Cerebellar cortex (tissue), 1 donor: ENCODE measurements at places on chromosomes 3 and 15.

DNA sequence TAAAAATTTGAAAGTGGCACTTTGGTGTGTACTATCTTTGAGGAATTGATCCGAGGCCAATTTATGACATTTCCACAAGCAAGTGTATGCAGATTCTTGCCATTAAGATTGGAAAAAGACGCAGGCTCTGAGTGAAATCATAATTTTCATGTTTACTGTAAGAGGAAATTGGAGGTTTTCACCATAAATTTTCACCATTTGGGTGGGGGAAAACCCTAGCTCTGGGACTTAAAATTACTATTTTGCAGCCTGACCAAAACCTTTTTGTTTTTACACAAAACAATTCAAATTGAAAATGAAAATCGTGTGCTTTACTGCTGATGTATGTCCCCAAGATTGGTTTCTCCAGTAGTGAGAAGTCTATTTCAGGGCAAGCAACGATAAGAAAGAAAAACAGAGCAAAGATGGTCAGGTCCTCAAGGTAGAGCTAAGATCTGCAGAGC is 282.6 kb downstream of the FOXP1 start:
- DNase-seq = no peak

GRCh38 chr3:155853214-155854140 is 750 bp downstream of the SLC33A1 start:
- DNase-seq = no peak

DNA sequence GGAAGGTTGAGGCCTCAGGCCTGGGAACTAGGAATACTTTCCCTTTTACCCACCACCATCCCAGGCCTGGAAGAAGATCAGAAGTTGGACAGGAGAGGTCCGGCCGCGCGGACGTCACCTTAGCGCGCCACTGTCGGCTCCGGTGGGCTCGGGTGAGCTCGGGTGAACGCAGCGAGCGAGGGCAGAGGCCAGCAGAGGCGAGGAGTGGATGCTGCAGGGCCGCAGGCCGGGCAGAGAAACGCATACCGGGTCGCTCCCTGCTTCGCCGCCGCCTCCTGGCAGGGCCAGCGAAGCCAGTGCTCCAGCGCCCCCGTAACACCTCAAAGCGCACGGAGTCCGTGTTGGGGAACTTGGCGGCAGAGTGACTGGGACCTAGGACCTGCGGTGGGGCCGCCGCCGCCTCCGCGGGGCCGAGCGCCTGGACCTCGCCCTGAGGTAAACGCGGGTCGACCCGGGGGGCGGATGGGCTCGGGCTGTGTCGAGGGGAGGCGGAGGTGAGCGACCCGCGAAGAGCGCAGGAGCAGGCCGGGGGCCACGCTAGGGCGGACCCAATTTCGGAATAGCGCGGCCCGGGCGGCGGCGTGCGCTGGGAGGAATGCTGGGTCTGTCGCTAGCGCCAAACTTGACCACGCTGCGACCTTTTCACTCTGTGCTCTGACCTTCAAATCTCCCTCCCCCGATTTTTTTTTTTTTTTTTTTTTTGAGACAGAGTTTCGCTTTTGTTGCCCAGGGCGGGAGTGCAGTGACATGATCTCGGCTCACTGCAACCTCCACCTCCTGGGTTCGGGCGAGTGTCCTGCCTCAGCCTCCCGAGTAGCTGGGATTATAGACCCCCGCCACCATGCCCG is 1.6 kb downstream of the CYP11A1 start:
- DNase-seq = no peak

- no peak for DNase-seq
These were observed 405.8 kb upstream of the SUCLG2 start for GRCh38 chr3:68060191-68060590.

DNA sequence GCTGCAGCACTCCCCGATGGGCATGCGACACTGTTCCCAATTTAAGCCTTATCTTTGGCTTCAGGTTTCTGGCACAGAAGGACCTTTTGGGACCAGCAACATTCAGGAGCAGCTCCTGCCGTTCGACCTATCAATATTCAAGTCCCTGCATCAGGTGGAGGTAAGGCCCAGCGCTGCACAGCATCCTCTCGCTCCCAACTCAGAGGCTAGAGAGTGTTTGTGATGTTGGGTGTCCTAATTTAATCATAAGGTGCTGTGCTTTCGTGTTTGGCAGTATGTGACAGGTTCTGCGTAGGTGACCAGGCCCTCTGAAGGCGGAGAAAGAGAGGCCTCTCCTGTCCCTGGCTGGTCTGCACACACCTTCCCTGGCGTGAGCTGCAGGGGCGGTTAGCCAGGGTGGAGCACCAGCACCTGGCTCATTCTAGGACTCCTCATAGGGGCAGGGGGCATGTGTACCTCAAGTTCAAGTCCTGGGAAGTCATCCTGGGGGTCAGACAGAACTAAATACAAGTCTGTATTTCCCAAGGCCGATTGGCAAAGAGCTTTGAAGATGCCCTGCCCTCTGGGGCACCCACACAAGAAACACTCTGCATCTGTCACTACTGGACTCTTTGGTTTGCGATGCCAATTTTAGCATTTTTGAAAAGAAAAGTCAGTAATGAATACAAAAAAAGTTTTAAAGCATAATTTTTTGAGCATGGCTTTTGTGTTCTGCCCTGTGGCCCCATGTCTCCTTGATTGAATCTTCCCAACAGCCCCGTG is 17.0 kb downstream of the NISCH start:
- no peak for DNase-seq

- no peak for DNase-seq
These were observed 342.0 kb upstream of the CTDSPL start for GRCh38 chr3:37519661-37520060.

GRCh38 chr3:106183762-106184391 is 315.1 kb upstream of the CBLB start:
- no peak for DNase-seq

DNA sequence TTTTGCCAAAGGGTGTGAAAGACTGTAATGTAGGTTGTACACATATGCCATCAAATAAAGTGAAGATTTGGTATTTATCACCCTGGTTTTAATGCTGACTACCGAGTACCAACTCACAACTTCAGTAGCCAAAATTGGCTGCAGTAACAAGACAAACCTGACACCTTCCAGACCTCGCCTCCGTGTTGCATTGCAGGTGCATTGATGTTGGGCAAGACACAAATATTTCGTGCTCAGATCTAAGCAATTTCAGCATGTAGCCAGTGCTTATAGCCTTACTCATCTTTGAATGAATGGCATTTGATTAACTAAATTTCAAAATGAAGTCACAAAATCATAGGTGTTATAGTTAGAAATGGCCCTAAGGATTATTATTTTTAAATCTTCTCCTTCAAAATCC is 400.2 kb downstream of the SOX2 start:
- no peak for DNase-seq

- no peak for DNase-seq
These were observed 4.8 kb upstream of the RFX7 start for GRCh38 chr15:56248311-56248992.

DNA sequence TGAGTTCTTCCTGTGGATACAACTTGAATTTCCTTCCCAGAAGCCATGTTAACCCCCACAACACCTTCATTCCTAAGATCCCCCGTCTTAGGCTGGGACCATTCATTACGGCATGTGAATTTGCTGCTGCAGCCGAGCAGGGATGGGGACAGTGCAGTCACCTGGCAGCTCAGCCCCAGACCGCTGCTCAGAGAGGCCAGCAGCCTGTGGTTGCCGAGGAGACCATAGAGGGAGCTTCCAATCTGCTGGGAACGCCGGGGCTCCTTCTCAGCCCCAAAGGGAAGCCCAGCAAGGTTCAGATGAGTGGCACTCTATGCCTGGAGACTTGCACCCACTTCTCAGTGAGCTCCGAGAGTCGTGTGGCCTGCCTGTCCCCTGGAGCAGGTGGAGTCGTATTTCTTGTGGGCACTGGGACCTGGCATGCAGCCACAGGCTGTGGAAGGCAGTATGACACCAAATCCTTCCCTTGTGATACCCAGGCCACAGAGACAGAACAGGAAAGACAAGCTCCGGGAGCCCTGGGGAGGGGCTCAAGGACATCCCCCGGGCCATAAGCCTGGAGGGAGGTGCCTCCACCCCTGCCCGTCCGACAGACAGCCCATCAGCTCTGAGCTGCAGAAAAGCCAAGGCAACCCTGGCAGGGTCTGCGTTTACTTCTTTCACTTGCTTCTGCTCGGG is 167.3 kb downstream of the FAM43A start:
- DNase-seq = no peak

DNA sequence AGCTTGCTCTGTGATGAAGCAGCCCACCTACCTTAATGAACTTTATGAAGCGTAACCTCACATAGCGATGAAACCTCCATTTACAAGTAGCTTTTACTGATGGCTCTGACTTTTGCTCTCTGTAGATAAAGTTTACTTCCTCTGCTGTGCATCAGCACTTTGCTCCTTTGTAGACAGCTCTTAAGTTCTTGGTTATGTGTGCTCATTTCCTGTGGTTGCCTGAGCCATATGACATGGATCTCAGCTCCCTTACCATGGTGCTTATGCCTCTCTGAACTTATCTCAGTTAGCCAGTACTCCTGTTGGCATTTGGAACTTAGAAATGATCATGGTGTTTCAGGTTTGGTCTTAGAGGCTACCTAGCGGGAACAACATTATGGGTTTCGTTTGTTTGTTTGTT is 7.8 kb downstream of the MFSD1 start:
- no peak for DNase-seq

DNA sequence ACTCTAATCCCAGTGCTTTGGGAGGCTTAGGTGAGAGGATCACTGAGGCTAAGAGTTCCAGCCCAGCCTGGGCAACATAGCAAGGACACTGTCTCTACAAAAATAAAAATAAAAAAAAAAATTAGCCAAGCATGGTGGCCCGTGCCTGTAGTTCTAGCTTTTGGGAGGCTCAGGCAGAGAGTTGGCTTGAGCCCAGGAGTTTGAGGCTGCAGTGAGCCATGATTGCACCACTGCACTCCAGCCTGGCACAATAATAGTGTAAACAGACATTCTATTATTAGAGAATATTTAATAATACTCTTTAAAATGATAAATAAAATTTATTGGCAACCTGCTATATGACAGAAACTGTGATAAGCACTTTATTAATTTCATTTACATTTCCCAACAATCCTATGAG is 908.9 kb downstream of the TUSC7 start:
- DNase-seq = no peak

GRCh38 chr15:48858401-48858800 is 19.5 kb upstream of the EID1 start:
- DNase-seq = no peak

GRCh38 chr3:28109829-28110228 is 131.6 kb upstream of the CMC1 start:
- DNase-seq = no peak

GRCh38 chr15:64844576-64845145 is 2.9 kb downstream of the PLEKHO2 start:
- no peak for DNase-seq

DNA sequence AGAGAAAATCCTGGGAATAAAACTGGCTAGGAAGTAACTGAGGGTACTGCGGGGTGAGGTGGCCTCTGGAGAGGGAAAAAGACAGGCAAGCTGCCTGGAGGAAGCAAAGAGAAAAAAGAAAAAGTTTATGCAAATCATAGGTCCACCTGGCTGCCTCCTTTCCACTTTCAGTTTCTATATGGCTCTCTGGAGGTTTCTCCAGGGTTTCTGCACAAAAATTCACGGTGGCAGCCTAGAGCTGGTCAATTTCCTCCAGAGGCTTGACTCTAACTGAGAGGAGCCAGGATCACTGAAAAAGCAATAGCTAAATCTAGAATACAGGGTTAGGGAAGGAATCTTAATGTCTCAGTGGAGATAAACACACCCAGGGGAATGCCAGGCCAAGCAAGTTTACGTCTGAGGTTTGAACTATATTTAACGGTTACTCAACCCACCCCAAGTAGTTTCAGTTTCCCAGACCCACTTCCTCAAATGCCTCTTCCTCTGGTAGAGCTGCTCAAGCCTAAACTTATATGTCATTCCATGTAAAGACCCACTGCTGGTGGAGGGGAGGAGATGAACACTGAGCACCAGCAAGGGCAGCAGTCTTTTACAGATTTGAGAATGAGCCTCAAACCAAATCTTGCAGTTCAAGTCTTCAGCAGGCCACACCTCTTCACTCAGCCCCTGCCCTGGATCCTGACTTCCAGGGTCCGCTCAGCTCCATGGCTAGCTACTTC is 5.7 kb downstream of the LYSMD2 start:
- no peak for DNase-seq

DNA sequence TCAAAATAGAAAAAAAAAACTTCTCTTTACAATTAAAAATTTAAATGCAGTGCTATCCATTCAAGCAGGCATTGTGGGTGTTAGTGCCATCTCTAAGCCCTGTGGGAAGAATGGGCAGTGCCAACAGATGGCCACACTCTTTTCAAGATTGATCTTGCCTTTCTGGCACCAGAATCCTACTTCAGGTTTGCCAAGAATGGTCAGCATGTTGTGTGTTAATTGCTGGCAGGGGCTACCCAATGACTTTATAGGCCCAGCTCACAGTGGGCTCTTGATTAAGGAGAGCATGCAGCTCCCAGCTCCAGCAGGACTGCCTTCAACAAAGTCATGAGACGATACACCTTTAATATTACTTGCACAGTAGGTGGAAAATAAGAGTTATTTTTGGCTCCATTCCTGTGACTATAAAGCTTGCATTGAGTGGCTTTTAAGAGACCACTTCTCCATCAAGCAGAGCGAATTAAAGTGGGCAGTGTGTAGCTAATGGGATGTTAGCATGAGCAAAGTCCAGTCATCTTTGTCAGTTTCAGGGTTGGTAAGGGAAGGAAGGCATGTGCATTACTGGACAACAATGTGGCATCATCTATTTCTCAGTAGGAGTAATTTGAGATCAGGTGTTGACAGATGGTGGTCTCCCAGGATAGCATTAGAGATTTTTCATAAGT is 476.8 kb downstream of the C3orf38 start:
- no peak for DNase-seq

- no peak for DNase-seq
These were observed 75.7 kb upstream of the KLHL25 start for GRCh38 chr15:85870216-85871014.

DNA sequence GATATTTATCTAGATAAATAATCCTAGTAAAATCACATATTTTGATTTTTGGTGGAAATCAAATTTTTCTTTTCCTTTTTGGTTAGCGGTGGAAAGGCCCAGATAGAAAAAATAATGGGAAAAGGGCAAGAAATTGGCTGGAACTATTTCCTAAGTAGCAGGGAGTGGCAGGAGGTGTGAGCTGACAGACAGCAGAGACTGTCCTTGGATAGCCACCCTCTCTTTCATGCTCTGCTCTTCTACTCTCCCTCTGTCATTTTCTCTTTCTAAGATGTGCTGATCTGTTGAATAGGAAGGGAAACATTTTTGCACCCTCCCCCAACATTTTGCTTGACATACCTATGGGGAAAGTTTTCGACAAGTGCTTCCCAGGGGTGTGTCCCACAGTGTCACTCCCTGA is 18.9 kb upstream of the ONECUT1 start:
- no peak for DNase-seq
